Right atrium auricular region (tissue), 2 donors: ENCODE measurements at places on chromosomes 11 and 22. TPM values are rescaled to one million over a fixed set of nuclear protein-coding genes. Genes with fewer than 3 reads are reported as not detected.

The BTG4 gene
- total RNA-seq: not detected

- DNase-seq: no peak
These were observed 62.9 kb upstream of the B3GAT1 start for GRCh38 chr11:134474942-134475341.

DNA sequence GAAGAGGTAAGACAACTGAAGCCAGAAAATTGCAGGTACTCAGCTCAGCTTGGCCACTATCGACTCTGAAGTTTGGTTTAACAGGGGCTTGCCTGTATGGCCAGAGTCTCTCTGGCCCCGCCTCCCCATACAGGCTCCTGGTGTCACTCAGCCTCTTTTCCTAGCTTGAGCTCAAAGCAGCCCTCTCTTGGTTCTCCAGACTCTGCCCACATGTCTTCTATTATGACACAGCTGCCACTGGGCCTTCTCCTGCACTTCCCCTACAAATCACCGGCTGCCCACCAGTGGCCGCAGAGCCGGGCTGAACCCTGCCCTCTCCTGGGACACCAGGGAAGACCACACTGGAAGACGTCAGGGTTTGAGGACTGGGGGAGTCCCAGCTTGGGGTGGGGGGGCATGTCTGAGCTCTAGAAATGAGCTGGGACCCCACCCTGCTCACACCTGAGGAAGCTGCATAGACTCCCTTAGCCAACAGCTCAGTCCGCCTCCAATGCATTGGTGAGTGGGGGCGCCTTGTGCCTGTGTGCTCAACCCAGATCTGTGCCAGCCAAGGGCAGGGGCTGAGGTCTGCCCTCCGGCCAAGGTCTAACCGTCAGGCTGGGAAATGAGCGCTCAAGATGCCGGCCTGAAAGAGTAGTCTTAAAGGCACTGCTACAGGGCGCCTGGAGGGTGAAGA lies 94.4 kb upstream of the LMO1 start:
- no peak for DNase-seq

The CSNK2A3 gene
- 1.3 TPM for total RNA-seq

The OVOL1 gene
- total RNA-seq: not detected

DNA sequence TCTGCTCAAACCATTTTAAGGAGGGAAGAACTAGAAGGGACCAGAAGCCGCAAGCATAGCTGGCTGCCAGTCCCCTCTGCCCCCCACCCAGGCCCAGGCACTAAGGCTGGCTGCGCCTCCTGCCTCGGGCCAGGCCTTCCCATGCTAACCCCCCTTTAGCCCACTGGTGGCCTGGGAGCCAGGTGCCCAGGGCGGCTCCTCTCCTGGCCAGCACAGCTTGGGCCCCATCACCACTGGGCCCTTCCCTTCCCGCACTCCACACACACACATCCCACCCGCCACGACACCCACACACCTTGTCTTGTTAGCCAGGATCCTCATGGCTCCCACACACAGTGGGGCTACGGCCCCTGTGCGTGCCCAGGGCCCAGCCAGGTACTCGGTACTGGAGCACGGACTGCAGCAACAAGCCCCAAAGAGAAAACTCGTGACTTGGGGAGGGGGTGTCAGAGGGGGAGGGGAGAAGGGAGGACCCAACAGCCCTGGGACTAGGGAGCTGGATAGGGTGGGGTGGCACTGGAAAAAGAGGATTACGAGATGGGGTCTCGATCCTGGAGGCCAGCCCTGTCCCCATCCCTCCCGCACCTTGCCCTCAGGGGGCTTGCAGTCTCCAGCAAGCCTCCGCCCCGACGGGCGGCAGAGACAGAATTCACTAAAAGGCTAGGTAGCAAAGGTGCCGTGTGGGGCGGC lies 16.0 kb downstream of the BCL9L start:
- DNase-seq: no peak

The GRIK4 gene
- 0.30 TPM for total RNA-seq

The CARD18 gene
- not detected for total RNA-seq

DNA sequence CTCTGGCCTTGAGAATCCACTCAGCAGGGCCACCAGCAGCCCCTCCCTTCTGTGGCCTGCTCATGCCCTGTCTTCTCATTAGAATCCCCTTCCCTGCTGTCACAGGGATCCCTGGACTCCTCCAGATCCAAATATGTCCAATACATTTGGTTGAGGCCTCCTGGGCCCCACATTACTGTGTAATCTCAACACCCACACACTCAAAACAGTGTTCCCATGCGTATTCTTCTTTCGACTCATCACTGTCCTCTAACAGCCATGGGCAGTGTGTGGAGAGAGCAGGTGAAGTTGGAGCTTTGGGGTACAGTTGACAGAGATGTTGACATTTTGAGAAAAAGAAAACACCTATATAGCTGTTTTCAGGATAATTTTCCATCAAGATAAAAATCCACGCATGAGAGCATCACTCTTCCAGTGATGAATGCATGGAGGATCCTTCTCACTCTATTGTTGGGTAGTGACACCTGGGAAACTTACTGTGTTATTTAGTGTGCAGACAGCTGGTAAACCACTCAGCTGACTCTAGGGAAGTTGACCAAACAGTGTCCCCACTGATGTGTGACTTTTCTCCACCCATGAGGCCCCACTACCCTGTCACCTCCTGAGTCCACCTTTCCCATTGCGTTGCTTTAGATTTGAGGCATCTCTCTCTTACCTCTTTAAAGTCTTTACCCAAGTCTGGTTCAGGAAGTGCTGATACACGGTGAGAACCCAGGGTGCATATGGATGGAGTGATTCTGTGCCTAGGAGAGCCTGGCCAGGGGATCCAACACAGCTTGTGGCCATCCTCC lies 28.7 kb upstream of the VPREB1 start:
- DNase-seq: no peak

- DNase-seq: no peak
These were observed 17.2 kb downstream of the CD6 start for GRCh38 chr11:60988658-60989057.
